ENCODE measurements at places on chromosomes 2 and 18. TPM values are rescaled to one million over a fixed set of nuclear protein-coding genes. Genes with fewer than 3 reads are reported as not detected.

The C1GALT1C1L gene
- total RNA-seq, result not detected

The CXCR4 gene
- 219 TPM for total RNA-seq

The TRAF3IP1 gene
- 7.5 TPM for total RNA-seq

The ANKRD53 gene
- total RNA-seq, result not detected

The MEP1B gene
- total RNA-seq, result not detected

The SPC25 gene
- total RNA-seq, result 58.3 TPM

The NT5C1B gene
- total RNA-seq, result not detected

DNA sequence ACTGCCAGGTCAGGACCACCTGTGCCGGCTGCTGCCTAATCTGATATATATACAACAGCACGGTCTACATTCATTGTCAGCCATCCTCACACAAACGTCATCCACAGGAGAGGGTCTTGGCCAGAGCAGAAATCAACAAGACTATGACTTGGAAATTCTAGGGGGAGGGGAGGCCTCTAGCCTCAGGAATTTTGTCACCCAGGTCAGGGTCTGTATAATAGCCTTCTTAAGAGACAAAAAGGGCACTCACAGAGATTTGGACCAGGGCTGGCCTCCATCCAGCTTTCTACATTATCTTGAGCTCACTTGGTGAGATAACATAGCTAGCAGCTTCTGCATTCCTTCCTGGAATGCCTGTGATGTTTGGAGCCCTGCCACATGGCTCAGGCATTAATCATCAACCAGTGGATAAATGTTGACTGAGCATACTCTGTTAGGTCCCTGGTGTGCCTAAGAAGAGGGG is 50.4 kb upstream of the CTIF start:
- H3K36me3 ChIP-seq, result no peaks in the 10 kb centered on the region
- no peak overlapping the region for H3K27ac ChIP-seq
- no peaks in the 10 kb centered on the region for H3K4me1 ChIP-seq
- H3K27me3 ChIP-seq, result peaks cover 22% of the 10 kb centered on the region
- DNase-seq, result no peak

DNA sequence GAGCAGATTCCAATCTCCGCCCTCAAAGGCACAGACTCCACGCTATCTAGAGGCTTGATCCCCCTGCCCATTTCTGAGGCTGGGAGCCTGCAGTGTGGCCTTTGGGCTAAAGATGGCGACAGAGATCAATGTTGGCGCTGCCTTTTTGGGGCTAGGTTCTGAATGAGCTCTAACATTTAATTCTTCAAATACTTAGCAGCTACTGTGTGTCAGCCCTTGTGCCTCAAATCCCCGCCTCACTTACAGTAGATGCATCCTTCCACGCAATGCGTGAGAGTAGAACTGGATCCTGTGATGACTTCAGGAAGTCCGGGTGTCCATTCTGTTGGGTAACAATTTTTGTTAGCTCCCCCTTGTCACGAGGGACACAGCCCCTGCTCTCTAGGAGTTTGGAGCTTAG is 12.4 kb downstream of the IL1F10 start:
- DNase-seq, result peak; percentile 61
- no peak overlapping the region for H3K4me3 ChIP-seq
- H3K27ac ChIP-seq, result no peak overlapping the region

- no peaks in the 10 kb centered on the region for H3K36me3 ChIP-seq
- no peaks in the 10 kb centered on the region for H3K27me3 ChIP-seq
- H3K4me3 ChIP-seq, result no peak overlapping the region
- H3K27ac ChIP-seq, result no peak overlapping the region
- H3K4me1 ChIP-seq, result peaks cover 1% of the 10 kb centered on the region
- DNase-seq, result no peak
Measured at GRCh38 chr2:164964700-164965099, 9.4 kb upstream of the SLC38A11 start.

DNA sequence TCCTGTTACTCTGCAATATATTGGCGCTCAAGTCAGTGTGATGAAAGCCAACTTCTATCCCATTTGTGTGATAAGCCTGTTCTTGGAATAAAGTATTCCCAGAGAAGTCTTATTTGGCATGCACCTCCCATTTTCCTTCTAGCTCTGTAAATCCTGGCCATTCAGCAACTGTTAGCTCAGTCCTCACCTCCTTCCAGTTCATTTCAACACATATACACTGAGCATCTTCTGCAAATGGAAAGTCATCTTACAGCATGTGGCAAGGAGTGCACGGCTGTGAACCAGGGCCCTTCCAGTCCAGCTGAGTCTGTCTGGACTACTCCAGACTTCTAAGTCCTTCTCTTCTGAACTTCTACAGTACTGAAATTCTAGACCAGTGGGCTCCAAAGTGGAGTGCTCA is 53.1 kb downstream of the SPATS2L start:
- H3K4me1 ChIP-seq, result no peaks in the 10 kb centered on the region
- H3K4me3 ChIP-seq, result no peak overlapping the region
- no peak overlapping the region for H3K27ac ChIP-seq
- DNase-seq, result no peak
- H3K27me3 ChIP-seq, result peaks cover 5% of the 10 kb centered on the region
- no peaks in the 10 kb centered on the region for H3K36me3 ChIP-seq

DNA sequence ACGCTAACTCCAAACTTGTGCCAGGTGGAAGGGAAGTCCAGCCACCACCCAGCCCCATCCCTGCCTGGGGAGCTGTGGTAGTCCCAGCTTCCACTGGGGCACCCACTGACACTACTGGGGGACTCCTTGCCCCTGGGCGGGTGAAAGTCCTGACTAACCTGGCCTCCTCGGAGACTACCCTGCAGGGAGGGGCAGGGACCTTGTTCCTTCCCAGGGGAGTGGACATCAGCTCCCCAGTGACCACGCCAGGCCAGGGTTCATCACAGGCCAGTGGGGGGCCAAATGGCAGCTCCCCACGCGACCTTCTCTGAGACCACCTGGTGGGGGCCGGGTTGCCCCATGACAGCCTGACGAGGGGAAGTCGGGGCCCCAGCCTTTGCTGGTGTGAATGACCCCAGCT is 420.0 kb upstream of the SALL3 start:
- no peaks in the 10 kb centered on the region for H3K4me1 ChIP-seq
- no peak for DNase-seq
- no peaks in the 10 kb centered on the region for H3K27me3 ChIP-seq
- H3K27ac ChIP-seq, result no peak overlapping the region

GRCh38 chr18:48662011-48662661 is 123.3 kb downstream of the CTIF start:
- H3K27me3 ChIP-seq, result peaks cover 2% of the 10 kb centered on the region
- H3K4me1 ChIP-seq, result no peaks in the 10 kb centered on the region
- no peaks in the 10 kb centered on the region for H3K36me3 ChIP-seq
- DNase-seq, result no peak
- H3K4me3 ChIP-seq, result no peak overlapping the region

GRCh38 chr2:48792030-48792429 is 36.5 kb upstream of the LHCGR start:
- H3K4me1 ChIP-seq, result no peaks in the 10 kb centered on the region
- no peak overlapping the region for H3K27ac ChIP-seq
- H3K27me3 ChIP-seq, result peaks cover 2% of the 10 kb centered on the region

- peak; percentile 76 for DNase-seq
- H3K27me3 ChIP-seq, result peaks cover 4% of the 10 kb centered on the region
- H3K36me3 ChIP-seq, result peaks cover 3% of the 10 kb centered on the region
- no peak overlapping the region for H3K4me3 ChIP-seq
- no peak overlapping the region for H3K27ac ChIP-seq
Measured at GRCh38 chr2:238370823-238371372, 50.6 kb downstream of the TRAF3IP1 start.

- no peak overlapping the region for H3K4me3 ChIP-seq
- no peak for DNase-seq
- H3K27ac ChIP-seq, result no peak overlapping the region
Measured at GRCh38 chr2:31268344-31268743, 34.4 kb downstream of the EHD3 start.

DNA sequence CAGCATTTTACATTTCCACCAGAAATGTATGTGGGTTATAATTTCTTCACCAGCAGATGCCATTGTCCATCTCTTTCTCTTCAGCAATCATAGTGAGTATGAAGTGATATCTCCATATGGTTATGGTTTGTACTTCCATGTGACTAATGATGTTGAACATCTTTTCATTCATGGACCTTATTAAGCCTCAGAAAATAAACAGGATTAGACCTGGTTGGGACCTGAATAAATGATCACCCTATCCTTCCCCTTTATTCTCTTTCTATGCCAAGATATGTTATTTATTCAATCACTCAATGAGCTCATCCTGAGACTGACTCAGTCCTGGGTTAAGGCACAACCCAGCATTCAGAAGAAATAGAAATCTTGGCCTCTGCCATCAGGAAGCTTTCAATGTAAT is 86.6 kb downstream of the ANTXR1 start:
- H3K4me3 ChIP-seq, result no peak overlapping the region
- no peak overlapping the region for H3K27ac ChIP-seq
- H3K27me3 ChIP-seq, result peaks cover 10% of the 10 kb centered on the region
- DNase-seq, result no peak
- no peaks in the 10 kb centered on the region for H3K36me3 ChIP-seq

DNA sequence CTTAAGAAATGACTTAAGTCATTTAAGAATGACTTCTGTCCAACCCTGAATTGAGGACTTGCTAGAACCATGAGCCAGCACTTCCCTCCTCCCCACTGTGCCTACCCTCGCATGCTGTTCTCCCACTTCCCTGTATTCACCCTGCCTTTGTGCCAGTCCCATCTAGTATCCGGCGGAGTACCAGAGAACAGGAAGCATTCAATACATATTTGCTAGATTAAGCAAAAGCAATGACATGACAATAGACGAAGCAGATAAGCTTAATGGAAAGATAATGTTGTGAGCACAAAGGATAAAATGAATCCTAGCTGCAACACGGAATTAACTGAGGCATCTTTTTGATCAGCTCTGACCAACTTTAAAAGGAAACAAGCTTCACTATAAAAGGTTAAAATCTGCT is 328.5 kb downstream of the TDRD15 start:
- DNase-seq, result no peak
- H3K36me3 ChIP-seq, result no peaks in the 10 kb centered on the region
- H3K4me1 ChIP-seq, result no peaks in the 10 kb centered on the region
- H3K27me3 ChIP-seq, result no peaks in the 10 kb centered on the region

DNA sequence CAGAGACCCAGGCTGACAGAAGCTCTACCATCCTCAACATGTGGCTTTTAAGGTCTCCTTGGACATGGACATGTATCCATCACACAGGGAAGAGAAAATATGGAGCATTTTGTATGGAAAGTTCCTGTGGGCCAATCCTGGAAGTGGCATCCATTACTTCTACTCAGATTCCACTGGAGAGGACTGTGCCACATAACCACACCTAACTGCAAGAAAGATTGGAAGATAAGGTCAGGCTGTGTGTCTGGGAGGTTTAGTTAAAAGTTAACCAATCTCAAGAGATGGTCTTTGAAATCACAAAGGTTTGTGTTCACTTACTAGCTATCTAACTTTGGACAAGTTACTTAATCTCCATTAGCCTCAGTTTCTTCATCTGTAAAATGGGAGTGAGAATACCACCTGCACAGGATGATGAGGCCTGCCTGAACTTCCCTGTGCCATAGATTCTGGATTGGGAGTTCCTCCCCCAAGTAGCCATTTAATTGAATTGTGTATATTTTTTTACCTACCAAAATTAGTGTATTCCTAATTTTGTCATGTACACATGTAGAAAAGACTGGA is 3.9 kb upstream of the ABCB11 start:
- H3K4me3 ChIP-seq, result no peak overlapping the region
- H3K4me1 ChIP-seq, result peaks cover 12% of the 10 kb centered on the region
- peaks cover 2% of the 10 kb centered on the region for H3K27me3 ChIP-seq
- no peaks in the 10 kb centered on the region for H3K36me3 ChIP-seq
- no peak for DNase-seq

DNA sequence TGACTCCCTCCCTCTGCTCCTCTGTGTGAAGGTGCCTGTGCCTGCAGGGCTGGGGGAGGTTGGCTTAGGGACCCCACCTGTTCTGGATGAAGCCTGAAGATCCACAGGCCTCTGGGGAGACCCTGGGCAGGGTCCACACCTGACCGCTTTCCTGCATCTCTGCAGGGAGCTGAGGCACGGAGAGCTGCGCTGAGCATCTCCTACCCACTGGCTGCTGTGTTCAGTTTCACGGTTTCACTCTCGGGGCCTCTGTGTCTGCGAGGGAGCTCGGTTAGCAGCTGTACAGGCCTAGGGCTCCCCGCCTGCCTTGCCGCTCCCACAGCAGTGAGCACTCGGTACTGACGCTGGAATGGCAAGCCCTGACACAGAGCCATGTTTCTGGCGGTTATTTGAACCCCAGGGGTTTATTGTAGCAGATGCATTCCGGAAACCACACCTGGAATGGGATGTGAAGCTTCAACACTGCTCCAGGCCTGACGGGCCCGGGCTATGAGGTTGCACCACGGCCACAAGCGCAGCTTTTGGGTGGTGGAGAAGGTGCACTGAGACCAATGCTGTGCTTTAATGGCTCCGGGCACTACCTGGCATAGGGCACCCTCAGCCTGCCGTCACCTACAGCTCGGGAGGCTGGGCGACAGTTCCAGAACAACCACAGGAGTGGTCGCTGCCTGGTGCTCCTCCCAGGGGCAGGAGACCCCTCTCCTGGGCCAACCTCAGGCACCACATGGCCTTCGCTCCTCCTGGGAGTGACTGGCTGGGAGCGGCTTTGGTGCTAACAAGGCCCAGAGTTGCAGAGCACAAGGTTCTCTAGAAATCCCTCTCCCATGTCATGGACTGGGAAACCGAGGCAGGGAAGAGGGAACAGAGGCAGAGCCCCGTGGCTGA is 257.9 kb downstream of the NDUFA10 start:
- H3K27me3 ChIP-seq, result no peaks in the 10 kb centered on the region
- no peaks in the 10 kb centered on the region for H3K36me3 ChIP-seq
- H3K4me3 ChIP-seq, result no peak overlapping the region
- no peaks in the 10 kb centered on the region for H3K4me1 ChIP-seq
- no peak overlapping the region for H3K27ac ChIP-seq

DNA sequence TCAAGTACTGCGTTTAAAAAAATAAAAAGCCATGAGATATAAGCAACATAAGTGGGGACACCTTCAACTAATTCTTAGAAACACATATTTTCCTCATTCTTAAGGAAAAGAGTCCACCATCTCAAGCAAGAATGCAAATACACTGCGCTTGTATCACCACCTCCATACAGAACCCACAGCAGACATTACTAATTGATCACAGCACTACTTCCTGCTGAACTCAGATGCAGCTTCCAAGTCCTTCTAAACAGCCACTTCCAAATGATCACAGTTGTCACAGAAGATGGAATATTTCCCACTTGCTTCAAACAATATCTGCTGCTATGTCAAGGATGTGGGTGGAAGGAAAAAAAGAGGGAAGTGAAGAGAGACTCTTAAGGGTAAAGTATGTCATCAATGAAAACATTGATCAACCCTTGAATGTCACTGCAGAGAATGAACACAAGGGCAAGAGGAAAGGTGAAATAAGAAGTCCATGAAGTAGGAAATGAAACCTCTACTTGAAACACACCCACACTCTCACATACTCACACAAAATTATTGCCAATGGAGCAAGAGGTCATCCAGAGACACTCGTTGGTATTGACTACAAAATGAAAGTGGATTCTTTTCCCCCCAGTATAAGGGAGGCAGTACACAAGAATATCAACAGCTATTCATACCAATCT is 22.1 kb downstream of the TGFA start:
- peaks cover 3% of the 10 kb centered on the region for H3K36me3 ChIP-seq
- H3K27ac ChIP-seq, result no peak overlapping the region
- peaks cover 13% of the 10 kb centered on the region for H3K27me3 ChIP-seq
- no peak for DNase-seq

Measured in activated CD8-positive, alpha-beta T cell treated with anti-CD3 and anti-CD28 coated beads, Interleukin-2, amount 10 ng/mL, durations not matched to agents 7 days and 5 days (primary cell).